ENCODE measurements at places on chromosomes 7 and 10. TPM values are rescaled to one million over a fixed set of nuclear protein-coding genes. Genes with fewer than 3 reads are reported as not detected.

Gene CYP2C8
- 0.59 TPM for polyA plus RNA-seq

Gene UPK3BL2
- polyA plus RNA-seq = 4.0 TPM

Gene HOXA11
- polyA plus RNA-seq = not detected

Gene WDR86
- not detected for polyA plus RNA-seq

Gene KIAA1217
- 2.5 TPM for polyA plus RNA-seq

Gene CPVL
- 27.9 TPM for polyA plus RNA-seq

Gene CYP2C18
- polyA plus RNA-seq = not detected

DNA sequence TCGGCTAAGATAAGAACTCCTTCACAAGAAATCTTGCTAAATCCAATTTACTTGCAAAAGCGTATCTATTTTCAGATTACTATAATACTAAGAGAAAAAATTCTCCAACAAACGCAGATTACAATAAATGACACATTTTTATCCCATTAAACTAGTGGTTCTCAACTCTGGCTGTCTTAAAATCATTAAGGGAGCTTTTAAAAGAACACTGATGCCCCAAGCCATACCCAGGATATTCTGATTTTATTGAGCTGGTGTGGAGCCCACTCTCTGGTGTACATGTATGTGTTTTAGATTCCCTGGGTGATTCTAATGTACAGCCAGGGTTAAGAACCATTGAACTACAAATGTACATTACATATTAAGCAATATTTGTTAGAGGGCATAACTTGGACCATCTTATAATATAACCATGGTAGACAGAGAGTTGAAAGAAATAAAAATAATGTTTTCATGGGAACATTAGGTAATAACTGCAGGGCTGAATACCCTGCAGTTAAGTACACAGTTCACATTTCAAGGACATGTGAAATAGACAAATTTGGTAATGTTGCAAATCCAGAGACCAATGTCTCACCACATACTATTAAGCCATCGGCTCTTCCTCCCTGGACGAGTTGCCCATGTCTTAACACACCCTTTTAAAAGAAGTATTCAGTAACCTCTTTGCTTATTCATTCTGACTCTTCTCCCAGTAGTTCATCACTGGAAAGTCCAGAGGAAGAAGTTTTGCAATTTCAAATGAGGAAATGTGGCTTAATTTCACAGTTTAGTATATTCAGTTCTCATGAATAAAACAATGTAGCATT, 6.2 kb downstream of the GSAP start:
- no peak for DNase-seq

DNA sequence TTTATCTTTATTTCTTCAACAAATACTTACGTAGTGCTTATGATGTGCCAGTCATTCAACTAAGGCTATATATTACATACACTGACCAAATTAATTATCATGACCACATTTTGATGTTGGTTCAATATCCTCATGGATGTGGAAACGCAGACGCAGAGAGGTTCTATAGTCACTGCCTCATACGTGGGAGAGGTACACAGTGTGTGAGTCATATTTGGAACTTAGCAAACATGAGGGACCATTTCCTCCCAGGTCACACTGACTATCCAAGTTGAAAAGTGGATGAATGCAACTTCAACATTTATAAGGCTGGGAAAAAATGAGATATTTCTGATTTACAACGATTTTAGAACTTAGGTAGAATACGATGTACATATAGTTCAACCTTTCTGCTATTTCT, 113.6 kb downstream of the PRLHR start:
- no peak for DNase-seq

GRCh38 chr7:5382281-5382892, 41.2 kb downstream of the TNRC18 start:
- DNase-seq = no peak

DNA sequence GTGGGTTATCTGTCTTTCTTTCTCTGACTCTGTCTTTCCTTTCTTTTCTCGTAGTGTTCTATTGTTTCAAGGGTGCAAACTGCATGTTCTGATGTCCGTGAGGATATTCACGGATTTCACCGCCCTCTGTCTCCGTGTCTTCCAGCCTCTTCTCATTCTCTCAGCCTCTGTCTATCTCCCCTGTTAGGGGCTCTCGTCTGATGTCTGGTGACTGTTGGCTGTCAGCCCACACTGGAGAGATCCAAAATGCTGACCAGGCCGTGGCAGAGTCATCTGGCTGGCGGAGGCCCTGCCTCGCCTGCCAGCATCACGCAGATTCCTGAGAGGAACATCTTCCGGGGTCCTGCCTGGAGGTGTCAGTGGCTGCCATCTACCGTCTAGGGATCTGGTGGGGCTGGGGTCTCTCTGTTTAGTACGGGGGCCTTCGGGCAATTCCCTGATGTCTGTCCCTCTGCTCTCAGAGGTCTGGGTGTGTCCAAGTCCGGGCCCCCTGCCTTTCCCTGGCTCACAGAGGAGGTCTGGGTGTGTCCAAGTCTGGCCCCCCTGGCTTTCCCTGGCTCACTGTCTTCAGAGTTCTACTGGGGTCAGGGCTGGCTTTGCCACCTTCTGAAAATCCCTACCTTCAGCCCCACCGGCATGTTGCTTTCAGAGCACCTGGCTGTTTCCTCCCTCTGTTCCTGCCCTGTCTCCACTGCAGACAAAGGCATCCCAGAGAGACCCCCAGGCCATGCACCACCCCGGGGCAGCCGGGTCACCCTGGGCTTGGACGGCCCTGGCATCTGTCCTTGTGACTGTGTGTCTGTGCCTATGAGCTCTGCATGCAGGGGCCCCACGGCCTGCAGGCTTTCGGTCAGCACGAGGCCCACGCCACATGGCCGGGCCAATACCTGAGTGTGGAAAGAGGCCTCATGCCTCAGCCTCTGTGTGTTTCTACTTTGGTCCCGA, 14.0 kb upstream of the SCART1 start:
- DNase-seq = peak; percentile 60

GRCh38 chr7:98434087-98434486, 33.2 kb upstream of the BAIAP2L1 start:
- no peak for DNase-seq

DNA sequence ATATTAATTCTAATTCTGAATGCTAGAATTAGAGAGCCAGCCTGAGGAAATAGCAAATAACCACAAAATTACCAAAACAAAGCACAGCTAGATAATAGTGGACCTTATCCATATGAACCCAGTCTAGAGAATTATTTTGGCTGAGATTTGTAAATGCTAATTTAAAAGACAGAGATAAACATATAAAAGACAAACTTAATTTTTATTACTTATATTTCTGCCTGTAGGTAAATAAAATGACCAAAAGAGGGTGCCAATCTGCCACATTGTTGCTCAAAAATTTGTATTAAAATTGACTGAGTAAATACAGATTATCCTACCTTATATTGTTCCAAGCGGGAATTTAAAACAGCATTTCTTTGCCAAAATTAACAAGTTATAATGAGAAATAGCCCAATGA, 20.2 kb downstream of the RTKN2 start:
- no peak for DNase-seq

DNA sequence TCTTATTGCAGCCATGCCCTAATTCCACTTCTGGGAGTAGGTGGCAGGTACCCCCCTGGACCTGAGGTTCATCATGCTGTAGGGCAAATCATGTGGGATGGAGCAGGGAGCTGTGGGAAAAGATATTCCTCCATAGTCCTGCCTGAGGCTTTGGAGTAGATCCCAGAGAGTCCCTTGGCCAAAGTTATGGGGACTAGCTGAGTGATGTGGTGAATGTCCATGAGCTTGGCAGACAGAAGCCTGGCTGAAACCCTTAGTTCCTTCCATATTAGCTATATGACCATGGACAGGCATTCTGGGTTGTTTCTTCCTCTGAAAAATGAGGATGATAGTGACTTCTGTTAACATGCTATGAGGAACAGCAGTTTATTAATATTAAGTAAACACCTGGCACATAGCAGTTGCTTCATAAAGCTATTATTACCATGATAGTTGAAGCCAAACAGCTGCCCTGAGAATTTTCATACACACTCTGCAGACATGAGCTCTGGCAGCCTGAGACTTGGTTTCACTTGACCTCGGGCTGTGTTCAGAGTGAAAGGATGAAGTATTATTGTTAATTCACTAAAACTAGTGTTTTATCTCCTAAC, 15.0 kb upstream of the IMPDH1 start:
- DNase-seq = no peak

- no peak for DNase-seq
Observed at GRCh38 chr7:148142660-148143248, 447.8 kb upstream of the C7orf33 start.

GRCh38 chr10:132647424-132647823, 109.8 kb downstream of the INPP5A start:
- DNase-seq = peak; percentile 26

- no peak for DNase-seq
Observed at GRCh38 chr10:34814913-34815184, 247 bp downstream of the PARD3 start.

GRCh38 chr7:99096124-99096887, 47.6 kb downstream of the SMURF1 start:
- no peak for DNase-seq

GRCh38 chr7:105352901-105353668, 35.6 kb downstream of the SRPK2 start:
- no peak for DNase-seq

- no peak for DNase-seq
Observed at GRCh38 chr10:9560976-9561375, 1456.7 kb upstream of the CELF2 start.

- no peak for DNase-seq
Observed at GRCh38 chr7:156475179-156475578, 165.4 kb upstream of the RNF32 start.

GRCh38 chr10:88110822-88111221, 247.4 kb downstream of the PTEN start:
- no peak for DNase-seq

- DNase-seq = peak; percentile 17
Observed at GRCh38 chr7:158355456-158356065, 232.1 kb downstream of the PTPRN2 start.

GRCh38 chr7:2169923-2170575, 62.7 kb downstream of the MAD1L1 start:
- DNase-seq = no peak

DNA sequence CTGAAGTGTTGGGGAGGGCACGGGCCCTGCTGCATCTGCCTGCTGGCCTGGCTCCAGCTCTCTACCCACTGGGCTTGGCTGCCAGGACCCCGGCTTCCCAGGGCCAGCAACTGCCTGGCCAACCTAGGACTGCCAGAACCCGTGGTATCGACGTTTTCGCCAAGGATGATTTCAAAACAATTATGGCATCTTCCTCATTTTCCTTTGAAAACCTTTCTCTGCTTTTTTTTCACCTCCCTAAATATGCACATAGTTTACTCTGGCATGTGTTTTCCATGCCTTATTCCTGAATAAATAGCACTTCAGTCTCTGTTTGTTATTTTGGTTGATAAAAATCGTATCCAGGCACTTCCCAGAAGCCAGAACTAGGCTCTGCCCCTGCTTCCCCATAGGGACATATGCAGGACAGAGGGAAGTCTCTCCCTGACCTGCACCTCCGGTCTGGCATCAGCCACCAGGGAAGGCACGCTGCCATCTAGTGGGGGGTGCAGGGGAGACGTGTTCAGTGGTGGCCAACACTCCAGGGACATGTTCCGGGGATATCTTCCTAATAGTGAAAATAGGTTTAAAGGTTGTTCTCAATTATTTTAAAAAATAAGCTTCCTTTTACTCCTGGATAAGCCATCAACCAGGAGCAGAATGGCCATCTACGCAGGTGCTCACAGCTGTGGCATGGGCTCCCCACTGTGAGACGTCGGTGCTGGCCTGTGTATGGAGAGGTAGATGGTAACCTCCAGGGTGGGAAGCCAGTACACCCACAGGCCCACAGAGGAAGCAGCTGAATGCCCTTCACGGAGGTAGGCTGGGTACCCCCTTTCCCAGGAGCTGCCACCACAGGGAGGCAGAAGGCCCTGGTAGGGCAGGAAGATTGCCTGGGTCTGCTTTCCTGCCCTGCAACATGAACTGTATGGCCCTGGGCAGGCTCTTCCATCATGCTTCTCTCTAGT, 30.7 kb upstream of the ANTXRL start:
- peak; percentile 88 for DNase-seq

DNA sequence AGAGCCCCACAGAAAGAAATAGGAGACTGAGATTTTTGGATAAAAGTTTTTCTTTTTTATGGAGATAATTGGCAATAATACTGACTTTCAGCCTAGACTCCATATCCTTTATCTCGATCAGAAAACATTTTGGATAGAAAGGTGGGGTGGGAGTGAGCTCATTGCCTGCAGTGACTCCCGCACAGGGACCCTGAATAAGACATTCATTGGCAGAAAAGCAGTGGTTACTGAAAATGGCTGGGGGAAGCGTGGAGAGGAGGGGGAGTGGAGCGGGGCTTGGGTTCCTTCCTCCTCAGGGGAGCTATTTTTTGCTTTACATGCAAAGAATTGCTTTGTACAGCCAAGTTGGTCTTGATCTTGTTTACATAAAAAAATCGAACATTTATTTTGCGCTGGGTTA, 90.4 kb upstream of the BMPER start:
- peak; percentile 40 for DNase-seq

- no peak for DNase-seq
Observed at GRCh38 chr10:95504246-95504691, 56.9 kb downstream of the SORBS1 start.

DNA sequence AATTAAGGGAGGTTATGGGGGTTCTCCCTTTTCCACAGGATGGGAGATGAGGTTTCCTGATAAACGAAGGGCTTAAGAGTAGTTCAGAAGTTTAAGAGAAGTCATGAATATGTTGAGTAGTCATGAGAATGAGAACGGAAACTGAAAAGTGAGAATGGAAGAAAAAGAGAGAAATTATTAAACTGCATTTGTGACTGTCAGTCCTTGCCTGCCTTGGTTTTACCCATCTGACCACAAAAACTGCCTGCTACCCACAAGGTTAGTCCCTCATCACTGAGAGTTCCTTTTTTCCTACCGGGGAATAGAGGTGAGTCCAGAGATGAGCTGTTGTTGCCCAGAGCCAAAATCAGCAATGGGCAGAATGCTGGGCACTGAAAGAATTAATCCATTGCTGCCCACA, 174.1 kb upstream of the BET1 start:
- no peak for DNase-seq

DNA sequence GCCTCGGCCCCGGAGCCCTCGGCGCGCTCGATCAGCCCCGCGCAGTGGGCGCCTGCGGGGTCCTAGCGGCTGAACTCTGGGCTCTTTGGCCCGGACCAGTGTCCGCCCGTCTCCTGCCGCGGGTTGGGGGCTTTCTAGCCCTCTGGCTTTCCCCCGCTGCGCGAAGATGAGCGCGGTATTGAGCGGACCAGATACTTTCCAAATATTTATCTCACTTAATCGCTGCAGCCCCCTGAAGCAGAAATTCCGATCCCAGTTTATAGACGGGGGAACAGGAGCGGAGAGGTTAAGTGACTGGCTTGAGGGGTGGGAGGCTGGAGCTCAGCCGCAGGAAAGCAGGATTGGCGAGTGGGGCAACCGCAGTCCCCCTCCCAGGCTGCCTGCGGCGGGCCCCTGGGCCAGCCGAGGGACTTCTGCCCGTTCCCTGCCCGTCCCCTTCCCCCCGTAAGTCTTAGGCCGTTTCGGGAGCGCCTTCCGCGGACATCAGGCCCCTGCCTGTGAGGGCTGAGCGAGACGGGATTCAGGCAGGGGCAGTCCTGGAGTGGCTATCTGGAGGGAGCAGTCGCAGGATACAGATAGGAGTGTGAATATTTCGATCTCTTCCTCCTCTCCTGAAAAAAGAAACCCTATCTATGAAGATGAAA, 565 bp downstream of the STRIP2 start:
- DNase-seq = peak; percentile 75

- no peak for DNase-seq
Observed at GRCh38 chr10:17122052-17122451, 7.6 kb downstream of the CUBN start.

GRCh38 chr7:149822353-149822943, 15.7 kb upstream of the ZNF862 start:
- peak; percentile 41 for DNase-seq
